NCI-H1092 (cell line): ENCODE measurements at places on chromosomes 3 and 15.

DNA sequence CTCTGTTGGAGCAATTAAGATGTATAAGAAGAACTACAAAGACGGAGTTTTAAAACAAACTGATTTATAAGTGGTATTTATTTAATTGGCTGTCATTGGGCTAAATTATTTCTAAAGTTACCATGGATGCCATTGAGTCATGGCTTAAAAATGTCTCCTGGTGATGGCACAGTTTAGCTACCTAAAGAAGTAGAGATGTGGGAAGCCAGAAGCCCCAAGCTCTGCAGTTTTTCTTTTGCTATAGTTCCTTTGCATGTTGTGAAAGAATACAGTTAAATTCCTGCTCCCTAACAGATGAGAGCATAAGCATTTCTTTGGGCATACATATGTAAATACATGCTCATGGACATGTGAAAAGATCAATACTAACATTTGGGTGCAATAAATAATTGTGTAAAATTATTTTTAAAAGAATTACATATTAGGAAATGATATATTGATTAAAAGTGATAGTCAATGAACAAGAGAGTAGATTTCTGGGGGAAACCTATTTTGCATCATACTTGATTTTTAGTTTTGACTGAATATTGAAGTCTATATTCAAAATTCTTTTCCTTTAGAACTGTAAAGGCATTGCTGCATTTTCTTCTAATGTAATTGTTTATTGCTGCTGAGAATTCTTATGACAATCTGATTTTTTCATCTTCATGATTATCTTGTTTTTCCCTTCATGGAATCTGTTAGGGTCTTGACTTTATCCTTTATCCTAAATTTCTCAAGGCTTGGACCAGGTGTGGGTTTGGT lies 2.1 kb downstream of the OPA1 start:
- DNase-seq, result no peak

- DNase-seq, result no peak
Measured at GRCh38 chr3:72337480-72337855, 510.8 kb downstream of the SHQ1 start.

- DNase-seq, result no peak
Measured at GRCh38 chr3:123055352-123055751, 11.5 kb upstream of the PDIA5 start.

GRCh38 chr3:128226795-128227395 lies 73.6 kb downstream of the EEFSEC start:
- no peak for DNase-seq

GRCh38 chr3:108150200-108150599 lies 59.4 kb upstream of the CD47 start:
- DNase-seq, result no peak

DNA sequence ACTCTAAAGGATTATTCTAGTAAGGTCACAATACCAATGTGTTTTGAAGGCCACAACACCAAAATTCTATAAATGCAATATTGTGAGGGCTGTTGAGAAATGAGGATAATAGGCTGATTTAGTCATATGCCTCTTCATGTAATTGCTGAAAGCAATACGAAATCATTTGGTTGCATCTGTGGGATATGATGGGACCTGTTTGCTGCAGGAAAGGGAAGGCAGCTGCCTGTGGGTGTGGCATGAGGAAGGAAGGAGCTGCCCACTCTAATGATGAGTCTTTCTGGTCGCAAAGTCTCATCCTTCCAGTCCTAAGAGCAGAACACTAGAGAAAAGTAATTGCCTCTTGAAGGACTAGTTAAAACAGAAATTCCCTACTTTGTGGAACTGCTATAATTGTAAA lies 245.3 kb upstream of the ZPLD1 start:
- no peak for DNase-seq

DNA sequence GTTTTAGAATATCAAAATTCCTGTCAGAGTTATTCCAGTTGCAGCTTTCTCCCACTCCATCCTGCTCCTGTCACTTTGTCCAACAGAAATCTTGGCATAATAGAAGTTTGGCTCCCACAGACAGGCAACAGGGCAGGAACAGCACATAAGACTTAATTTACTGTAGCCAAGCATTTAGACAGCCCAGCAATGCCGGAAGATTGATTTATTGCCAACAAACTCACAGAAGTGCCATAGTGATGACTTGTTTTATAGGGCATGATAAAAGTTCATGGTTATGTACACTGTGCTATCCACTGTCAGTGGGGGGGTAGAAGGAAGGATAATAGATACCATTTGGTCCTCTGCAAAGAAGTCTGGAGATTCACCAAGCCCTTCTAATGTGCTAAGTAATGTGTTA lies 98.3 kb upstream of the CBLB start:
- no peak for DNase-seq

DNA sequence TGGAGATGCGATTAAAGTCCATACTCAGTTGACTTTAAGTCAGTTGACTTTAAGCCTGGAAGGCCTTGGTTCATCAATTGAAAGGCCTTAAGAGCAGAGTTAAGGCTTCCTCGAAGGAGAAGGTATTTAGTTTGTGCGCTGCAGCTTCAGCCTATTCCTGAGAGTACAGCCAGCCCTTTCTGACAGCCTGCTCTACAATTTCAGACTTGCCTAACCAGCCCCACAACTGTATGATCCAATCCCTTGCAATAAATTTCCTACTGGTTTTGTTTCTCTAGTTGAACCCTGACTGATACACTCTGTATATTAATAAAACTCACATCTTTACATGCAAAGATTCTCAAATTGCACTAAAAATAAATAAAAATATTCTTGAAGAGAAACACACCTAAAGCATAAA lies 66.1 kb upstream of the RORA start:
- no peak for DNase-seq

- DNase-seq, result no peak
Measured at GRCh38 chr3:172551874-172552273, 28.6 kb upstream of the TNFSF10 start.

GRCh38 chr3:56811546-56812202 lies 9.9 kb upstream of the ARHGEF3 start:
- no peak for DNase-seq

- DNase-seq, result no peak
Measured at GRCh38 chr3:43255662-43256061, 30.7 kb upstream of the SNRK start.

DNA sequence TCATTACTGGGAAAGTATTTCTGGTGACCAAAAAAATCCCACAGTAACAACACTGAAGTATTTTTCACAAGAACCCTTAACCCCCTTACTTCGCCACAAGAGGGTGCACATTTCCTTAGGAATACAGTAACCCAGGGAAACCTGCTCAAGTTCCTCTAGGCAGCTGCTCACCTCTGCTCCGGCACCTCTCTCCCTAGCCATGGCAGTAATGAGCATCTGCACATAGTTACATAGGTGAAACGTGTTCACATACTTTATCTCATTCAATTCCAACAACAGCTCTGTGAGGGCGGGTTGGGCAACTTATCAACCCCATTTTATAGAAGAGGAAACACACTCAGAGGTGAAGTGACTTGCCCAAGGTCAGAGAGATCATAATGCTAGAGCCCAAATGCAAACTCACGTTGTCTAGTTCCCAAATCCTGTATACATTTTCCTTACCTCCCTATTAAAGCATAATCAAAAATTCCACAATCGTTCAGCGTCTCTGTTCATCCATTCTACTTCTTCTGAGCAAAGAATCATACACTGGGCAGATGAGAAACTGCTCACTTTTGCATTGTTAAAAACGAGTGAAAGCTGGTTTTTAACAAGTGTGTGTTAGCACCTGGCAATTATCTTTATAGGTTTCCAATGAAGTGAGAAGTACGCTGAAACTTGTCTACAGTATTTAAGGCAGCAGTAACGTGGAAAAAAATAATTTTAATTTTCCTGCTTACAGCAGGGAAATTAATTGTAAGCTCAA lies 90.7 kb downstream of the IGF2BP2 start:
- DNase-seq, result no peak

GRCh38 chr15:34339946-34340345 lies 2.4 kb upstream of the SLC12A6 start:
- no peak for DNase-seq

GRCh38 chr3:97822359-97822775 lies 556 bp downstream of the CRYBG3 start:
- no peak for DNase-seq

- no peak for DNase-seq
Measured at GRCh38 chr3:194748225-194748624, 62.5 kb downstream of the FAM43A start.

DNA sequence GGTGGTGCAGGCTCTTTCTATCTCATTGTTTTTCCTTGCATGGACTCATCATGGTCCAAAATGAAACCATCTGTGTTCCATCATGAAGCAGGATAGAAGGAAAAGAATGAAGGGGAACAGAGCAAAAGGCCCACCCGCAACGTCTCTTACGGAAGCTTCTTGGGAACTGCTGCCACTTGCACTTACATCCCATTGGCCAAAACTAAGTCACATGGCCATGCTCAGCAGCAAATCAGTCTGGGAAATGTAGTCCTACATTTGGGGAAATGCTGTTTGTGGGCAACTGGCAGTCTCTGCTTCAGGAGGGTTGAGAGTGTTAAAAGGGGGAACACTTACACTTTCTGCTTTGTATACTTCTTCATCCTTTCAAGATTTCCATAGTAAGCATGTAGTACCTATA lies 191.6 kb downstream of the SV2B start:
- no peak for DNase-seq

DNA sequence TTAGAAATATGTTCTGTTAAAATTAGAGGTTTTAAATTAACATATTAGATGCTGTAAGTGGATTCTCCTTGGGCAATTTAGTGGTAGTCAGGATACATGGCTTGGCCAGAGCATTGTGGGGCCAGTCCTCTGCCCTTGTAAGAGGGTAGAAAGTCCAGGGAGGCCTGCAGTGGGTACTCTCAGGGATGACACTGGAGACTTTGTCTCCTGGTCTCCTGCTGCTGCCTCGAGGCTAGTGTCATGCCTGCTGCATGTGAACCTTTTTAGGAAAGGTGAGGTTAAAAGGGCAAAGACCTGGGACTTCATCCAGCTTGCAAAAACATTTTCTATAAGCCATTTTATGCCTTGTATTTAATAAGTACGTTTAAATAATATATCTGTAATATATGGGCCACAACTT lies 96.8 kb upstream of the PROK2 start:
- no peak for DNase-seq

DNA sequence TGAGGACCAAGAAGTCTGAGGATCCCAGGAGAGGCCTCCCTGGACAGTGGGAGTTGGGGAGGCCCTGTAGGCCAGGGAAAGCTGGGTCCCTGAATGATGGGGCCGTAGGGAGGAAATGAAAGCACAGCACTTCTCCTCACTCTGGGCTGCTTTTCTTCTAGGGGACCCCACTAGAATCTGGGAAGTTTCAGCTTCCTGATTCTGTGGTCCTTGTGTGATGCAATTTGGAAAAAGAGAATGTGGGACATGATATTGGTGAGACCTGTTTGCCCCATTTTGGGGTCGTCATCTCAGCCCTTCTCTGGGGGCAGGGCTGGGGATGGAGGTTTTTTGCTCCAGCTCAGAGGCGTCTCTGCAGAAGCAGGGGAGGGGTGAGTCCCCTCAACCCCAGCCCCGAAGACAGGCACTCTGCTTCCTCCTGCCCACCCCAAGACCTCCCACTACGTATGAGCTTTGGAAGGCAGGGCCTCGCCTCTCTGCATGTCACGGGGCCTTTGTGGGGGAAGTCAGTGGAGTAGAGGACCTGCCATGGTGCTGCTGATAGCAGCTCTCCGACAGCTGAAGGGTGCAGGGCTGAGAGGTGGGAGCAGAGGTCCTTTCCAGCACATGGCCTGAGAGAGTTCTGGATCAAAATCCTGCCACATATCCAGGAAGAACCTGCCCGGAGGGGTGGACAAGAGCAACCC lies 1.5 kb upstream of the SNX22 start:
- no peak for DNase-seq

GRCh38 chr3:141391298-141391990 lies 23.1 kb downstream of the ZBTB38 start:
- DNase-seq, result no peak

DNA sequence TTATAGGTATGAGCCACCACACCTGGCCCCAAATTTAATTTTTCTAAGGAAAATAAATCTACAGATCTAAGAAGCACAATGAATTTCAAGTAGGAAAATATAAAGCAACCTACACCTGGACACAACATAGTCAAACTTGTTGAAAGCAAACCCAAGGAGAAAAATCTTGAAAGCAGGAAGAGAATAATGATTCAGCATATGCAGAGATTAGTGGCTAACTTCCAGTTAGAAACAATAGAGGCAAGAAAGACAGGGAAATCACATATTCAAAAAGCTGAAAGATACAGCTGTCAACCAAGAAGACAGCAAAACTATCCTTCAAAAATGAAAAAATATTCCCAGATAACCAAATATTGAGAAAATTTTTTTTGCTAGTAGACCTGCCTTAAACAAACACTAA lies 49.4 kb downstream of the ZNF148 start:
- no peak for DNase-seq
